CD14-positive monocyte (primary cell): ENCODE measurements at places on chromosomes 7 and 10. TPM values are rescaled to one million over a fixed set of nuclear protein-coding genes. Genes with fewer than 3 reads are reported as not detected.
A peak's percentile ranks its signal among the peaks of the same experiment; 100 is the strongest.

DNA sequence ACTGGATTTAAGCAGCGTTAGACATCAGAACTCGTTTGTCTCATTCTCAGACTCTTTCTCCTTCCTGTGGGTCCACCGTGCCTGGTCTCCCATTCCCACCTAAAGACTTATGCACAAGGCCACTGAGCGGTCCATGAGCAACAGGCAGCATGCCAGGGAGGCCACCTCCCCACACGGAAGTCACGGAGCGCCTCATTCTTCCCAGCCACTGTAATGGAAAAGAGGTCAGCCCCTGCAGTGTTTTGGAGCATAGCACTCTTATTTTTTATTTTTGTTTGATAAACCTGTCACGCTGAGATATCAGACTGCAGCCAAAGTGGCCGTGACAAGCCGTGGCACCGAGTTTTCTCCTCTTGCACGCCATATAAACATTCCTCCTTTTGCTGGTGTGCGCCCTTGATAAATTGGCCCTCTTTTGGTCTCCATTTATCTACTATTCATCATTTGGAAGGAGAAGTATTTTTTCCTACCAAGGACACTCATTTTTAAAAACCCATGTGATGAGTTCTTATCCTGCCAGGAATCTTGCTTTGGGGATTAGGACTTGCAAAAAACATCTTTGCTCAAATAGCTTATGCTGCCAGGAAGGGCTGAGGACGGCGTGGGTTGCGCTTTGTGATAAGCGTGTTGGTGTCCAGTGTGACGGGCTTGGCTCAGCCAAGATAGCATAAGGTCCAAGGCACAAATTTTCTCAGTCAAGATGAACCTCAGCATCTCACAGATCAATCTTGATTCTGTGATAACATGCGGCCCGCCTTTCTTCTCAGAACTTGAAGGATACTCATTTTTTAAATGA is 206.0 kb downstream of the CCDC3 start:
- DNase-seq = no peak

GRCh38 chr7:140901941-140902302 is 22.8 kb downstream of the BRAF start:
- DNase-seq = no peak

DNA sequence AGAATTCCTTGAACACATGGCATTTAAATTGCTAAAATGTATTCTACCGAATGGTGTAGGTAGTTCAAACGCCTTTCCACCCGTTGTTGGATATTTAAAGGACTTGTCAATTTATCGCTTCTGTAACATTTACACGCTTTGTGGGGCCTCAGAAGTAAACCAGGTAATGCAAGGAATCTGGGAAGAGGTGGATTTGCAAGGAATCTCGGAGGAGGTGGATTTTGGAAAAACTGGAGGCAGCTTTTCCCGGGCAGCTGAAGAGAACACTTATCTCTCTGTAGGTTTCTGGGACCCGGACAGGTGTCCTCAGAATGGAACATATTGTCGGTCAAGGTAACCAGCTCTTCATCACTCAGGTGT is 592 bp upstream of the MAPK8 start:
- DNase-seq = no peak

- peak; percentile 21 for DNase-seq
Observed at GRCh38 chr10:17811146-17811865, 2.2 kb downstream of the MRC1 start.

DNA sequence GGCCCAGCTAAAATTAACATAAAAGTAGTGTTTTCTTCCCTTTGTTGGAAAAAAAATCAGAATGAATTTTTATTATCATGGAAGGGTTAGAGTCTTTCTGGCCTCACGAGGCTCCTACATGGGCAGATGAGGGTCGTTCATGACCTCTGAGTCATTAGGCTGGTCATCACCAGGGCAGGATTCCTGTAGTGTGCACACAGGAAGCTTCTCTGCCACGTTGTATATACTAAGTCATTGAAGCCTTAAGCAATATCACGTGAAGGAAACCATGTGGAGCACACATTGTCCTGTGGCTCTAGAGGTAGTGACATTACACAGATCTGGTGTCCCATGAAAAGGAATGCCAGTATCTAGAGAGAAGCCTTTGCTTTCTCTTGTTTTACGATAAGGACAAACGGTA is 84.7 kb upstream of the C1QL3 start:
- no peak for DNase-seq

DNA sequence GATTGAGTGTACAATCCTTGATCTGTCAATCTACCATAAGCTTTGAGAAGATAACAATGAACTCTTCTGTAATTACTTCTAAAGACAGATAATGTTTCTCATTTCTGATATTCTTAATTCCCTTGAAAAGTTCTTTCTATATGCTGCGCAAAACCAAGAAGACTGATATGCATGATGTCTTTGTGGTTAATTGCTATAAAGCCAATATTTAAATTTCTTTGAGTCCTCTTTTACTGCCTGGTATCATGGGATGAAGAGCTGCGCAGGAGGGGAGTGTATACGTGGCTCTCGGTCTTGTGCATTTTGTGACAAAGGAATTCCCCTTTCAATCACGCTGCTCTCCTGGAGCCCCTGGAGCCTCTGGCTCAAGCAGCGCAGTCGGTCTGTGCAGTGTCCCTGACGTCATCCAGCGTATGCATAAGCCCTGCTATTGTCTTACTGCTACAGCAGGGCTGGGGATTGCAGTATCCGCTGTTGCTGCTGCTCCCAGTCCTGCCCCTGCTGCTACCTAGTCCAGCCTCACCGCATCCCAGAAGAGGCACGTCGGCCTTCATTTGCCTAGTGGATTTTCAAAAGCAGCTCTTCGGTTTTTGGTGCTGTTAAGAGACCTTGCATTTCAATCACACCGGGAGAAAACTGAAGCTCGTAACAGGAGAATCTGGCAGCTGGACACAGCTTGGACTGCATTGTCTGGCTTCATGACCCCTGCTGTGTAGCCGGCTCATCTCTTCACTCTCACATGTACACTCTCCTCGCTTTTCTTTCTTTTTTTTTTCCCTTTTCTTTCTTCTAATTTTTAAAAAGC is 66.7 kb downstream of the ST7 start:
- DNase-seq = no peak

VSTM4 gene
- polyA plus RNA-seq = not detected

GRCh38 chr7:73966062-73966940 is 61.7 kb upstream of the ELN start:
- DNase-seq = no peak

NEUROD6 gene
- not detected for polyA plus RNA-seq

SAMD9 gene
- 7.2 TPM for polyA plus RNA-seq

DNA sequence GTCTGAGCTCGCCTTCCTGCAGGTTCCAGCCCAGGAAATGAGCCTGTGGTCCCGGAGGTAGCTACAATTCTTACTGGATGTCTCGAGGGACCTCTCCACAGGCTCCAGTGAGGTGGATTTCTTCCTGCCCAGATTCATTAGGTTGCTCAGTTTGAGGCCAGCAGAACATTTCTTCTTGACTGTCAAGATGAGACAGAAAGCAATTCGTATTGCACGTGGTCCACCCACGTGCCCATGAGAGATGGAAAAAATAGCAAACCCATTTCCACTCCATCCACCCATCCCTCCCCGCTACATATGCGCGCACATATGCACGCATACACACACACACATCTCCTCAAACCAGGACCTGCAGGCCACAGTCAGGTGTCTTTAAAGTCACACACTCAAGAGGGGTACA is 68.7 kb downstream of the VWA2 start:
- no peak for DNase-seq

DNA sequence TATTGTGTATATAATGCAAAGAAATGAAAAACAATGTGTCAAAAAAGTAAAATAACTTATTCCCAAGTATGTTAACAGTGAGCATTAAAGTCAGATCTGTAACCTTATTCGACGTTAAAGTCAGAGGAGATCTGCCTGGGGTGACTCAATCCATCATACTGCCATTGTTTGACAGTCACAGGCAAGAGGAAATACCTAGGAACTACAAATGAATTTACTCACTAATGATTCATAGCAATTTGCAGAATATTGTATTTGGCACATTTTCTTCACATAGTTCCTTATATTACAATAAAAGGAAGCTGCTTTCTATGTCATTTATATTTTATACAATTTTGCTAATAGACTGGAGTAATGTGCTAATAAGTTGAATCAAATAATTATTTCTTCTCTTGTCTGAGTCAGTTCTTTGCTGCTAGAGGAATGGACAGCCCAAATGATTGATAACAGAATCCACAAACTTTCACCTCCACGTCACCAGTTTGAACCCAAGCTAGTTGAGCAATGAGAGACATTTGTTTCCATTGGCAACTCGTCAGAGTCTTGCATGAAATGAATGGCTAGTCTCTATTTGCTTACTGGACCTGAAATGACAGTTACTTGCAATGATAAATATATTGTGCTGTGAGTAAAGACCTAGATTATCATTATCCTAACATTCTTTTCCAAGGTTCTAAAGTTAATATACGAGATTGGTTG is 48.5 kb upstream of the TMEM106B start:
- DNase-seq = no peak

- DNase-seq = no peak
Observed at GRCh38 chr10:58976254-58976653, 200.2 kb upstream of the PHYHIPL start.

DNA sequence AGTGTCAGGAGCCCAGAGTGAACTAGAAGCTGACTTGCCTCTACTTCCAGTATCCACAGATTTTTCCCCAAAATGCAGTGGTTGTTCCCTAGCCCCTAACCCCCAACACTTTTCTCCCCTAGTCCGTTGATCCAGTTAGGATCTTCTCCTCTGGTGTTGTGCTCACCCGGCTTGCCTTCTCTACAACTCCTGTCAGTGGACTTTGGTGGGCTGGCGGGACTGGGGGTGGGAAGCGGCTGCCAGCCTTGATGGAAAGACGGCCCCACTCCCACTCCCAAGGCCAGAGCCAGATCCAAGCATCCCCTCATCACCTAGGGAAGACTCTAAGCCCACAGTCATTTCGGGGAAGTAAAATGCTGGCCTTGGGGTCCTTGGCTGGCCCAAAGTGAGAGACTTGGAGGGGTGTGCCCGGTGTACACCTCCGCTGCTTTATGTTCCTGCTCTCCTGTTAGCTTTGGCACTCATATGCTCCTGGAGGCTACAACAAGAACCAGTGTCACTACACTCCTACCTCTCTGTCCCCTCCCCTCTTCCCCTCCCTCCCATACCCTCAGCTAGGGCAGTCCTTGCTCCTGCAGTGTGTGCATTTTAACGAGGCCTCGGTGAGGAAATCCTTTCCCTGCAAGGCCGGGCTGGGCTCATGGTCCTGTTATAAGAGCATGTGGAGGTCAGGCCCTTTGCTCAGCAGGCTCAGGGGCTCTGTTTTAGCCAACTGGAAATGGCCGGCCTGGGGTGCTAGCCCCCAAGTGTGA is 930 bp upstream of the HOXA10 start:
- no peak for DNase-seq

ANKRD1 gene
- not detected for polyA plus RNA-seq

OR2A42 gene
- polyA plus RNA-seq = not detected in 2 replicates

POM121L12 gene
- not detected for polyA plus RNA-seq

GRCh38 chr10:28280652-28281051 is 22.2 kb downstream of the MPP7 start:
- DNase-seq = no peak

GRCh38 chr7:158027646-158028045 is 560.0 kb downstream of the PTPRN2 start:
- no peak for DNase-seq

BAMBI gene
- 0.36 and 1.3 TPM in 2 replicates for polyA plus RNA-seq

HYAL4 gene
- not detected for polyA plus RNA-seq
